Esophagus mucosa (tissue), 1 donor: ENCODE measurements at places on chromosomes 5 and 9. TPM values are rescaled to one million over a fixed set of nuclear protein-coding genes. Genes with fewer than 3 reads are reported as not detected.
A peak's percentile ranks its signal among the peaks of the same experiment; 100 is the strongest.

The AGXT2 gene
- not detected for total RNA-seq

The MYORG gene
- 5.4 TPM for total RNA-seq

The LHX3 gene
- total RNA-seq, result 0.08 TPM

GRCh38 chr9:124442379-124442778 is 7.9 kb upstream of the ADGRD2 start:
- ATAC-seq, result no peak

GRCh38 chr5:91000743-91001142 is 382.4 kb downstream of the ARRDC3 start:
- no peak for ATAC-seq

DNA sequence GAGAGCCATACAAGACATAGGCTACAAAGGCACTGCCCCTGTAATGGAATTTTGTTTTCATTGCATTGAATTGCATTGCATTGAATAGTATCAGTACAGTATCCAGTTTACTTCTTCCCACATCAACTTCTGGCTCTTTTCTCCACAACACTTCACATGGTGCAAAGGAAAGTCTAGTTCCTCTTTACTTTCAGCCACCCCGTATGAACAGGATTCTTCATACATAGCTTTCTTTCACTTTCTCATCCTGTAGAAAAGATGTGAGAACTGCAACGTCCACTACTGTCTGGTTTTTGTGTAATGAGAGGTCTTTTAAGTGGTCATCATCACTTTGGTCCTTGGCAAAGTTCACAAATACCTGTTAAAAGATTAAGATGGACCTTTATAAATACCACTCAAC is 20.2 kb downstream of the NIPSNAP3B start:
- no peak for ATAC-seq

DNA sequence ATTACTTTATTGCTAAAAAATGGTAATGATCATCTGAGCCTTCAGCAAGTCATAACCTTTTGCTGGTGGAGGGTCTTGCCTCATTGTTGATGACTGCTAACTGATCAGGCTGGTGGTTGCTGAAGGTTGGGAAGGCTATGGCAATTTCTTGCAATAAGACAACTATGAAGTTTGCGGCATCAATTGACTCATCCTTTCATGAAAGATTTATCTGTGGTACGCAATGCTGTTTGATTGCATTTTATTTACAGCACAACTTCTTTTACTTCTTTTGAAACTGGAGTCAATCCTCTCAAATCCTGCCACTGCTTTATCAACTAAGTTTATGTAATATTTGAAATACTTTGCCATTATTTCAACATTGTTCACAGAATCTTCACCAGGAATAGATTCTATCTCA is 58.3 kb upstream of the ACO1 start:
- ATAC-seq, result no peak

- ATAC-seq, result peak; percentile 88
These were observed 185.9 kb downstream of the MSX2 start for GRCh38 chr5:174910245-174910737.
